ENCODE measurements at places on chromosomes 6 and 20.

- no peak for DNase-seq
These were observed 775 bp downstream of the PFDN4 start for GRCh38 chr20:54208548-54209176.

DNA sequence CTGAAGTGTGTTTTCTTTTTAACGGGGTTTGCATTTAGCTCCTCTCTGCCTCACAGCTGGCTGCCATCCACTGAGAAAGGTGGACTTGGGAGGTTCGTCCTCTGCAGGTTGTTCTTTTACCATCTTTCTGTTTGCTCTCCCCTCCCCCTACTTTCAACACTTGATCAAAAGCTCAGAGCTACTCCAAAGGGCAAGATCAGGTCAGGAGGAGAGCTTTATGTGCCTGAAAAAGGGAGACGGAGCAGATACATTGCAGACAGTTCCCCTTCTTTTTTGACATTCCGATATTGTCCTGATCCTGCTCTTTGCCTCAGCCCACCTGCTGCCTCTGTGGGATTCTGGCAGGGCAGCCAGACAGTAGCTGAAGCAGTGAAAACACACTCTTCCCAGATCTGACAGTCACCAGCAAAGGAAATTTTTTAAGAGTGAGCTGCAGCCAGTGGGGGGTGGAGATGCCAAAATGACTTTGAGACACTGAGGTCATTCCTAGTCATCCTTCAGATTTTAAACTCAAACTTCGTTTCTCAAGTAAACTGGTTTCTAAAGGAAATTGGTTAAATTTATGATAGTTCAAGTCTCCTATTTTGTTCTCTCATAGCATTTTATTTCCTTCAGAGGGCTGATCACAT lies 26.5 kb downstream of the SMLR1 start:
- no peak for DNase-seq

- DNase-seq, result no peak
These were observed 1001.9 kb upstream of the FLRT3 start for GRCh38 chr20:15339264-15339663.

DNA sequence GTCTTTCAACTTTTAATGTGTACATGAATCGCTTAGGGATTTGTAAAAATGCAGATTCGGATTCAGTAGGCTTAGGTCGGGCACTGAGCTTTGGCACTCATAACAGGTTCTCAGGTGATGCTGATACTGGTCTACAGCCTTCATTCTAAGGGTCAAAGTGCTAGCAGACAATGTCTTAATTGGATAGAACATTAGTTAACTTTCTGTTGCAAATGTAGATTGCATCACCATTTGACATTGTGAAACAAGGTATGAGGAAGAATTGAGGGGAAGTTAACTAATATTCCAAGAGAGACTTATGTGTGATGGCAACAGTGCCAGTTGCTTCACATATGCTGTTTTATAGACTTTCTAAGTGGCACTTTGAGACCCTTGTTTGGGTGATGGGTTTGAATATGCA lies 86.9 kb downstream of the MLIP start:
- no peak for DNase-seq

DNA sequence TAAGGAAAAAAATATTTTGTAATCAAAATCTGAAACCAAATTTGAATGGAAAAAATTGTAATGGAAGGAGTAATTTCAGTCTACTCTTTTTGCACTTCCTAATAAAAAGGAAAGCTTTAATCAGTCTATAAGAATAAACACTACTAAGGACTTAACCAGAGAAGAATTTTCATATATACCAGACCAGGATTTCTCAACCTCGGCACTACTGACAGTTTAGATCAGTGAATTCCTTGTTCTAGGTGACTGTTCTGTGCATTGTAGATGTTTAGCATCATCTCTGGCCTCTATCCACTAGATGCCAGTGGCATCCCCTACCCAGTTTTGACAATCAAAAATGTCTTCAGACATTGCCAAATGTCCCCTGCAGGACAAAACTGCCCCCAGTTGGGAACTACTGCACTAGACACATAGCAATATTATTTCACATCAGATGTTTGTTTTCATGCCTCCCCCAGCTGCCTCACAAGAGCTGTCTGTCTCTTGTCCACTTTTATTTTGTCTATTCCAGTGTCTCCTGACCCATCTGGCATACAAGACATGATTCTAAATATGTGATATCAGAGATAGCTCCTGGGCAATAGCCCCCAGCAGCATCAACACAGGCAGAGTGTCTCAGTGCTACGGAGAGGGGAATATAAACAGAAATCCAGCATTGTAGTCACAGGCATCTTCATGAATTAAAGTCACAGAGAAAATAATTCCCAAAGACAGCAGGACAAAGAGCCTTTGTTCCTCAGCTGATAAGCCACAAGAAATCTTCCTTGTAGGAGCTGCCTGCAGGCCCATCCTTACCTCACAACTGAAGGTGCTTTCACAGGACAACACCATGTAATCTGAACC lies 27.0 kb downstream of the DNAAF9 start:
- DNase-seq, result no peak

- DNase-seq, result no peak
These were observed 64.0 kb upstream of the KCNK16 start for GRCh38 chr6:39386487-39386886.

- DNase-seq, result no peak
These were observed 5.2 kb upstream of the SRXN1 start for GRCh38 chr20:658202-658601.

DNA sequence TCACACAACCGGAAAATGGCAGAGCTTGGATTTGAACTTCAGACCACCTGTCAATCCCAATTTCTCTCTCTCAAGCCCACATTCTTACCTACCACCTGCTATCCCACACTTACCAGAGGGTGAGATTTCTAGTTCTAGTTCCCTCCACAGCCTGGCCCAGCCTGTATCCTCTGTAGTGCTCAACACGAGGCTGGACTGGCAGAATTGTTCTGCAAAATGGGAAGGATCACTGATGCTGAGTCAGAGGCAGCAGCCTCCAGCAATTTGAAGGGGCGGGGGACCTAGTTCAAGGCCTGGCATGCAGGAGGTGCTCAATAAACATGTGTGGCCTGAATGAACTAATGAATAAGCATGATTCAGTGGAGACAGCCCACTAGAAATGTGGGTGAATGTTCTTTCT lies 53.6 kb upstream of the TTPAL start:
- DNase-seq, result no peak

DNA sequence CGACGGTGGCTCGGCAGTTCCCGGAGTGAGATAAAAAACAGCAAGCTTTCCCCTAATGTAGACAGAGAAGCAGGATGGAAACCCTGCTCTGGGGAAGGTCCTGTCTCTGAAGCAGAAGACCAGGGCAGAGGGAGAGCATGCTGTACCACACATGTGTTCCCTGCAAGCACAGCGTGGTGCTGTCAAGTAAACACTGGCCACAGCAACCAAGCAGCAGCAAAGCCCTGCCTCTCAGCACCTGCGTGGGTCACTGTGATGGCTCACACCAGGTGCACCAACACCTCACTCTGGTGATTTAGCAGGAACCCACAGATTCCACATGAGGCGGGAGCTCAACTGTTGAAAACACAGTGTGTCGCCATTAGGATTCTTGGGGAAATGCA lies 65.2 kb upstream of the TXNDC5 start:
- DNase-seq, result no peak

DNA sequence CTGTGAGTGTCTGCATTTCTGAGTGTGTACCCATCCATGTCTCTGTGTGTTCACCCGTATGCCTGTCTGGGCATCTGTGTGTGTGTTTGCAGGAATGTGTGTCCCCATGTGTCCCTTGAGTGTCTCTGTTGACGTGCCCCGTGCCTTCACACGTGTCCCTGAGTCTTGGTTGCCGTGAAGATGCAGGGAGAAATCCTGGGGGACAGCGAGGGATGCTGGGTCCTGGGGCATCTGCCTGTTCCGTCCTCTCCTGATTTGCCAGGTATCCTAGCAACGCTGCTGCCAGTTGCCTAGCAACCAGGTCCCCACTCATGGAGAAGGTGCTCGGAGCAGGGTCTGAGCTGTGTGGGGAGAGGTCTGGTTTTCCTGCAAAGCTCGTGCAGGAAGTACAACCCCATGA lies 6.0 kb upstream of the LKAAEAR1 start:
- DNase-seq, result no peak

- DNase-seq, result no peak
These were observed 23.4 kb downstream of the DYNLT1 start for GRCh38 chr6:158620963-158621693.

DNA sequence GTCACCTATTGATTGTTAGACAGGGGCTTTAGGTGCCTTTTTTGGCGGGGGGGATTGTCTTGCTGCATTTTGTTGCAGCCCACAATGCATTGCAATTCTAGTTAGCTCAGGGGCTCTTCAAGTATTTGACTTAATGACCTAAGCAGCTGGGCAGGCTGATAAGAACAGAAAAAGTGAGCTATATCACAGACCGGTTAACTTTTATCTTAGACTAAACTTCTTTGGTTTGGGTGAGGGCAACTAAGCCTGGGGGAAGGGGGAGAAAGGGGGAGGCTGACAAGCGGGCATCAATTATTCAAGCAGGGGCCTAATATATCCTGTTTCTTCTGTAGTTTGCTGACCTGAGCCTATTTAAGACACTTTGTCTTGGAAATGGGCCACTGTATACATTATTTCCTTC lies 66.0 kb upstream of the GPR6 start:
- no peak for DNase-seq

DNA sequence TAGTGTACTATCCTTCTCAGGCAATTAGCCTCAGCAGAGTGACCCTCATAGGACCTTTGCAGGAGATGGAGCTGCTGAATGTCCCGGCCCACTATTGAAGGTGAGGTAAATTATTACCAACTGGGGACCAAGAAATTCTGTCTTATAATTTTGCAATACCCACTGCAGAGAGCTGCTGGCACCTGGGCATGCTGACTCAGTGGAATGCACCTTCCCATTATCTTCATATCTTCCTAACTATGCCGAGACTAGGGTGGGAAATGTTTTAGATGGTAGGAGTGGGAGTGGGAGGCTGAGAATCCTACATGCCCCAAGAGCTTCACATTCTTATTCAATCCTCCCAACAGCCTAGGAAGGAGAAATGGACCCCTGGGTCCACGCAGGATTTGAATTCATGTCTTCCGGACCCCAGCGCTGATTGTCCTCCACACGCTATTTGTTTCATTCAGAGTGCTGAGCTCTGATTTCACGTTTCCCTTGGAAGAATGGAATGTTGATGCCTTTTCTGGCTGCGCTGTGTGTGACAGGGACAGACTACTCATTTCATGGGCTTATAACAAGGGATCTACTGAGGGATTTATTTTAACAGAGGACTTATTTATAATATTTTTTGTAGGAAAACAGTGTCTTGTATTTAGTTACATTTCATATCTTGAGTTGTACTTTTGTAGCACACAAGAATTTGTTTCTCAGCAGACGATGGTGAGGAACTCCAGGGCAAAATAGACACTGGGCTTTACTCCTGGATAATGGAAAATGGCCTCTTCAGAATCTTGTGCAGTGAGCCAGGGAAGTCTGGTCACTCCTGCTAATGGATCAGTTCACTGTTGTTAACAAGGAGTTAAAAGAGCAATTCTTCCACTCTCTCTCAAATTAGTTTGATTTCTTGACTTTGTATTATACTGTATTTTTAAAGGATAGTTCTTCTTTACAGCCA lies 66.4 kb downstream of the FYN start:
- no peak for DNase-seq

- DNase-seq, result no peak
These were observed 4.1 kb downstream of the LEMD2 start for GRCh38 chr6:33784787-33785186.

DNA sequence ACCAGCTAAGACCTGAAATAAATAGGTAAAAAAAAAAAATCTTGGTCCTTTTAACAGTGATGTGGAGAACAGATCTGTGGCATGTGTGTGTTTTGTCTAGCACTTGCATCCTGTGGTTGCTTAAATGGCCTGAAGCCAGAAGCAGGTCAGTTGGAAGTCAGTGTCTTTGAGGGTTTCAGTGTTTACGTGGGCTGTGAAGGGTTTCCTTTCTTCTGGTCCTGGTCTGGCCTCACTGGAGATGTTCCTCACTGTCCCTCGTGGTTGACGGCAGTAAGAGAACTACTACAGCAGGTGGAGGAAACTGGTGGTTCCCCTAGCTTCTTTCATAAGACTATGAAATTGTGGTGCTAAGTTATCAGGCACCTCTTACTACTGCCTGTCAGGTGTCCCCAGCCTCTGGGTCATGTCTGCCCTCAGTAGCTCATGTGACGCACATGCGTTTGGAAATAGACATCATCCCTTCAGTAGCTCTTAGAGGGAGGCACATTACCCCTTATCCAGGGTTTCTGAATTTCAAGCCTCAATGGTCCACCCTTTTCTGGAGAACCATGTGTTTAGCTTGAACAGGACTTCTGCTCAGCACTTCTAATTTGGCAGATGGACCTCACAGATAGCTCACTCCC lies 59.4 kb upstream of the SCP2D1 start:
- no peak for DNase-seq

DNA sequence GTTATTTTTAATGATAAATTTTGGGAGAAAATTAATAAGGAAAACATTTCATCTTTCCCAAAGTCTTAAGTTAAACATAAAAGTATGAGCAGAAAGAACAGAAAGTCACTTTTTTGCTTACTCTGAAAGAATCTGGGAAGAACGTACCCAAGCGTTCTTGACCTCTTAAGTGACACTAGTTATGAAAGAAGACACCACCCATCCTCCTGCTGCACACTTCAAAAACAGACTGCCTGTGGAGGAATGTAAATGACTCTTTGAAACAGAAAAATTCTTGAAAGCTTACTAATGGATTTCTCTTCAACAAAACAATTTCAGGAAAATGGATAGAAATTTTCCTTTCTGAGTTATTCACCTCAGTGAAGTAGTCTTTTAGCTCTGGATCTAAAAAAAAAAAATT lies 227.7 kb downstream of the MEI4 start:
- no peak for DNase-seq

DNA sequence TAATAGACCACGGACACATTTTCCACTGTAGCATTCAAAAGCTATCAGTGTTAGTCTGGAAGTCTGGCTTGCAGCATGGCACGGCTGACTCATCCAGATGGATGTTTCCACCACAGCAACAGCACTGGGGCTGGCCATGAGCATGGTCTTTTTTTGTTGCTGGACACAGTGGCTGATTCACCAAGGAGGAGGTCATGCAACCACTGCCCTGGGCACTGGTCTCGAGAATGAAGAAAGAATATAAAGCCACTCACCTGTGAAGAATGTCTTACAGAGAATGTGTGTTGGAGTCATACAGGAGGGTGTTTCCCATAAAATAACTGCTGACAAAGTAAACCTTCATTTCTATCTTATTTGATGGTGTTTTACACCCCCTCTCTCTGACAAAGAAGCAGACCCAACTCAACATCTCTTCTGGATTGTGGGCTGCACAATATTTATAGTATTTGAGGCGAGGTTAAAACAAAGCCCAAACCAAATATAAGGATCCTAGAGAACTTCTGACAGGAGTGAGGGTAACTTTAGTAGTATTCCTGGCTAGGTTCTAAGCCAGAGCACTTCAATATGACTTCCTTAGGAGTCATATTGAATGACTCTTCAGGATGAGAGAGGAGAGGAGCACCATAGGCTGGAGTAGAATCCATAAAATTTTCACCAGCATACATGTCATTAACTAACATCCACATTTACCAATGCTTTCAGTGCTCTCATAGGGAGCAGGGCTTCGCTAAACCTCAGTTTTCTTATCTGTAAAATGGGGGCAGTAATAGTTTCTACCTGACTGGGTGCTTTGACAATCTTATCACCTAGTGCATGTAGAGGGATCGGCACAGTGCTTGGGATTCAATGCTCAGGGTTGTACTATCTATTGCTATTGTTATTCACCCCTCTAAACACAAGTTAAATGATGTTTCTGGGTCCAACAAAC lies 121.4 kb downstream of the KIF13A start:
- DNase-seq, result no peak
